Activated CD4-positive, alpha-beta memory T cell treated with anti-CD3 and anti-CD28 coated beads for 36 hours (primary cell): ENCODE measurements at places on chromosomes 7 and 10.
A peak's percentile ranks its signal among the peaks of the same experiment; 100 is the strongest.

- DNase-seq, result no peak
Observed at GRCh38 chr7:1745576-1746490, 75.8 kb downstream of the ELFN1 start.

- no peak for DNase-seq
Observed at GRCh38 chr10:113067501-113067900, 117.5 kb downstream of the TCF7L2 start.

DNA sequence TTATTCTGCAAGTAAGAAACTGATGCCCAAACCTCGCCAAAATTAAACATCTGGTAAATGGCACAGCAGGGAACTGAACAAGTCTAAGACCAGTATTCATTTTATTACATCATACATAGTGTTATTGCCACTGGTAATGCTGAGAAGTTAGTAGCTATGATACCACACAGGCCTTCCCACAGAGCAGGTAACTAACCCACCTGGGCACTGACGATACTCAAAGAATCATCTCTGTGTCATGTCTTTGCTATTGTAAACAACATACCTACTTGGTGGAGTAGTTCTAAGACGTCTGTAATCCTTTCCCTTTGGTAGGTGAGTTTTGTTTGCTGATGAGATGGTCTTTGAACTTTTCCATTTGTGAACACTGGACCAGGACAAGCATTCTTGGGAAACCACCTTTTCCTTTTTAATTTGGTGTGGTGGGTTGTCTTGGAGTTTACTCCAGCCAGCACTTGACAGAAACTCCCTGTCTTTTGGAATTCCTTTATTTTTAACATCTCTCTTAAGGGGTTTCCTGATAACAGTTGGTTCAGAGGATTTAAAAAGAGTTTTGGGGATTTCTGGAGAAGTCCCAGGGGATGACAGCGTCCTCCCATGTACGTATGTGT lies 40.9 kb downstream of the PDSS1 start:
- DNase-seq, result no peak

DNA sequence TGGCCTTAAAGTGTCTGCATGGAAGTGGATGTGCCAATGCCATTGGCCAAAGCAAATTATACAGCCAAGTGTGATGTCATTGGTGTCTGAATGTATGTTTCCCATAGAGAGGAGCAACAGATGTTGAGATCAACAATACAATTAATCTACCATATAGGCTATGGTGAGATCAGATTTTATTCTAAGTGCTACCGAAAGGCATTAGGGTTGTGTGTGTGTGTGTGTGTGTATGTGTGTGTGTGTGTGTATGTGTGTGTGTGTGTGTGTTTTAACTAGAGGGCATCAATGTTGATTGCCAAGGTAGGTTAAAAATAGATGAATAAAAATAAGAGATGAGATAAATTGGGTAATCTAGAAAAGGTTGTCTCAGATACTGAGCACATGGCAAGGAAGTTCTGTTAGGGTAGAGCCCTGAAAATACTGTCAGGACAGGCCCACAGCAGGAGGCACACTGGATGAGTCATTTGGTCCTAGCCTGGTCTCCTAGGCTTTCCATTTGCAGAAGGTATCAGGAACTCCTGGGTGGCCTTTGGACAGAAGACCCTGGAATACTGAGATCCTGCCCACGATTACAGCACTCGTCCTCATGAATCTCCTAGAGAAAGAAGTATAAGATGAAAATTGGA lies 446.0 kb upstream of the PODXL start:
- DNase-seq, result no peak

DNA sequence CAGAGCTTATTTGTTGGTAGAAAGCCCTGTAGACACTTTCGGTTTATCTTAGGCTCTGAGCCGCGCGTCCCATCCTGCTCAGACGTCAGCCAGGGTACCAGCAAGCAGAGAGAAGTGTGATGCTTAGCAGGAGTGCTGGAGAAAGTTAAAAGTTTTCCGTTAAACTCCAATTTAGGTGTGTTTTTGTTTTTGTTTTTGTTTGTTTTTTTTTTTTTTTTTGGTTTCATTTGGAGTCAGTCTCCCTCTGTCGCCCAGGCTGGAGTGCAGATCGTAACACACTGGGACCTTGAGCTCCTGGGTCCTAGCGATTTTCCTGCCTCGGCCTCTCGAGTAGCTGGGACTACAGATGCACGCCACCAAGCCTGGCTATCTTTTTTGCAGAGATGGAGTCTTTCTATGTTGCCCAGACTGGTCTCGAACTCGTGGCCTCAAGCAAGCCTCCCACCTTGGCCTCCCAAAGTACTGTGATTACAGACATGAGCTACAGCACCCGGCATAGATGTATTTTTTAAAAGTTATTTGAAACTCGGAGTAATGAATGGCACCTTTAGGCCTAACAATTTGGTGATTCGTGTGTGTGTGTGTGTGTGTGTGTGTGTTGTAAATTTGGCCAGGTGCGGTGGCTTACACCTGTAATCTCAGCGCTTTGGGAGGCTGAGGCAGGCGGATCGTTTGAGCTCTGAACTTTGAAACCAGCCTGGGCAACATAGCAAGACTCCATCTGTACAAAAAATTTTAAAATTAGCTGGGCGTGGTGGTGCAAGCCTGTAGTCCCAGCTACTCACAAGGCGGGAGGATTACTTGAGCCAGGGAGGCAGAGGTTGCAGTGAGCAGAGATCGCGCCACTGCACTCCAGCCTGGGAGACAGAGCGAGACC lies 1.3 kb upstream of the HIP1 start:
- no peak for DNase-seq

DNA sequence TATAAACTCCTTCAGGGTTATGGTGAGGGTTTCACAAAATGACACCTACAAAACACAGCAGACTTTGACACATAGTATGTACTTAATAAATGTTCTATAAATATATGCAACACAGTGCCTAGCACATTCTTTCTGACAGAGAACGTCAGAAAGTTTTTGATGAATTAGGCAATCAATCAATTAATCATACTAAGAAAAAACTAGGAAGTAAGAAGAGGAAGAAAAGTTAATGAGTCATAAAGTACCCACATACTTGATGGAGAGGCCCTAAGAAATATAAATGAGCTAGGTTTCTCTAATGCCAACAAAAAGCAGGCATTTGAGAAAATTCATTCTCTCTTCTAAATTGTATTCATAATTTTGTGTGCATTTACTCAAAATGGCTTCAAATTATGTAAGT lies 192.7 kb upstream of the VWC2 start:
- no peak for DNase-seq

DNA sequence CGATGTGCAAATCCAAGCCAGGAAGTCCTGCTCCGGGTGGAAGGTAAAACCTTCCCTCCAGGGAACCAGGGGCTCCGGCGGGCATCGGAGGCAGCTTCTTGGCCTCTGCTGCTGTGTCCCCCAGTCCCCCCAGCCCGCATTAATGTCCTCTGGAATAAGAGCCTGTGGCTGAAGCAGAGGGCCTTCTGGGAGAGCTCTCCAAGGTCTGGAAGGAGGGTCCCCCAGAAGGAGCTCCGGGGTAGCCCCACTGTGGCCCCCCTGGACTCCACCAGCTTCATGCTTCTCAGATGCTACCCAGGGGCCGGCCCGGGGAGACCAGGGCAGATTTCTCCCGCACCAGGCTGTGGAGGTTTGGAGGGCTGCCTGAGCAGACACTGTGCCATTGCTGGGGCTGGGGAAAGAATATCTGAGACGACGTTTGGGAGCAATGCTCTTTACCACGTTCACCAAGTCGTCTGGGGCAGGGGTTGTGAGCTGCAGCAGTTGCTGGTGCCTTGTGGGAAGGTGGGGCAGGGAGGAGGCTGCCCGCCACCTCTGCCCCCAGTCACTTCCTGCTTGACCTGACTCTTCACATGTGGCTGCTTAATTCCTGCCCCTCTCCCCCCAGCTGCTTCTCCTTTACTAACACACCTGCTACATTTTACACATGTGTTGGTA lies 8.3 kb downstream of the ZNF853 start:
- peak; percentile 41 for DNase-seq

- DNase-seq, result no peak
Observed at GRCh38 chr7:2517678-2518507, 1.7 kb upstream of the LFNG start.

DNA sequence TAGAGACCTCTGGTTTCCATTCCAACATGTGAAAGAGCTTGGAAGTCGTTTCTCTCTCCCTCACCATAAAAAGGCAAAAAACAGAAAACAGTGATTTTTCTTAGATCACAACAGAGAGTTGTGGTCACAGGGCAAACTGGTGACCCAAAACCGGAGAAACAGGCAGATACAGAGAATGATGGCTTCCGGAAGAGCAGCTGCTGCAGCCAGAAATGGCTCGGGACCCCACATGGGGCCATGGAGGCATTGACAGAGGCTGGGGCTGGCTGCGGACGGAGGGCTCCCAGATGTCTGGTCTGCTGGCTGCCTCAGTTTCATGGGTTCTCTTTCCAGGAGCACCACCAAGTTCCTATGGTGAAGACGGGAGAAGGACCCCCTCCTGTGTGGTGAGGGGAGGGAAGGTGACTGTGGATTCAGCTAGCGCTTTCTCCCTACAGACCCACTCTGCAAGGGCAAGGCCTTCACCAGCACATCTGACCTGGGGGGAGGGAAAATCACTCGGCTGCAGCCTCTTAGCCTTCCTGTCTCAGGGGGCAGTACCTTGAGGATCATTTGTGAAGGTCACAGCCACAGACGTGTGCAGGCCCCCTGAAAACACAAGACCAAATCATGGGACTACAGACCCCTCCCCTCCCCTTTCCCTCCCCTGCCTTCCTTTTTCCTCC lies 81.4 kb downstream of the WDR37 start:
- no peak for DNase-seq

GRCh38 chr7:81333004-81333403 lies 414.2 kb upstream of the SEMA3C start:
- DNase-seq, result no peak

DNA sequence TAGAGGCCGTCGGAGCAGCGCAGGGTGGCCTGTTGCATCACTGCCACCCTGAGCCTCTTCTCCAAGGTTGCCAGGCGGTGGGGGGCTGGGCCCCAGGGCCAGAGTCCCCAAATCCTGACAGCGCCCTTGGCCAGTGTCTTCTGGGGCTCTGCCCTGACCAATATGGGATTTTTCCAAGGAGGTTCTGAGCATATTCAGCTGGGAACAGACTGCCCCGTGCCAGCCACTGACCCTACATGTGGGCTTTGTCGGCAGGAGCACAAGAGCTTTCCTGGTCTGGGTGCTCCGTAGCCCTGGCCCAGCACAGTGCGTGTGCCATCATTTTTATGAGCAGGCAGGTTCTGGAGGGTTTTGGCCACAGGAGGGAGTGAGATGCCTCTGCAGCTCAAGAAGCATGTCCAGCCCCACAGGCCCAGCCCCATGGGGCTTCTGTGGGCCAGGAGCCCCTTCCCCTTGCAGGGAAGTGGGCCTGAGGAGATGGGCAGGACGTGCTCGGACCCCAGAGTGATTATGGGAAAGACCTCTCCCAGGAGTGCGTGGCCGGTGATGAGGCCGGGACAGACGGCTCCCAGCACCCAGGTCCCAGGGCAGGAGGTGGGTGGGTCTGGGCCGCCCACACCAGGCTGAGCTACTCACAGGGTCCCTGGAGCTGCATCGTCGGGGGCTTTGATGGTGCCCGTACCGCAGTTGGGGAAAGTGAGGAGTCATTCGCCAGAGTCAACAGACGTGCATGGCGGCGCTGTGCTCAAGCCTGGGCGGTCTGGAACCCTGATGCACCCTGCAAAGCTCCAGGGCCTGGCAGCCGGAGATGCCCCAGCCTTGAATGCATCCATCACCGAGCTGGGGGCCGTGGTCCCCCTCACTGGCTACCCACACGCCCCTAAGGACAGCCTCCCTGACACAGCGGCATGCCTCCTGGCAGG lies 66.6 kb downstream of the PWWP2B start:
- no peak for DNase-seq

GRCh38 chr10:79105150-79105739 lies 36.5 kb downstream of the ZMIZ1 start:
- no peak for DNase-seq

- no peak for DNase-seq
Observed at GRCh38 chr10:111246814-111247452, 170.1 kb downstream of the ADRA2A start.

DNA sequence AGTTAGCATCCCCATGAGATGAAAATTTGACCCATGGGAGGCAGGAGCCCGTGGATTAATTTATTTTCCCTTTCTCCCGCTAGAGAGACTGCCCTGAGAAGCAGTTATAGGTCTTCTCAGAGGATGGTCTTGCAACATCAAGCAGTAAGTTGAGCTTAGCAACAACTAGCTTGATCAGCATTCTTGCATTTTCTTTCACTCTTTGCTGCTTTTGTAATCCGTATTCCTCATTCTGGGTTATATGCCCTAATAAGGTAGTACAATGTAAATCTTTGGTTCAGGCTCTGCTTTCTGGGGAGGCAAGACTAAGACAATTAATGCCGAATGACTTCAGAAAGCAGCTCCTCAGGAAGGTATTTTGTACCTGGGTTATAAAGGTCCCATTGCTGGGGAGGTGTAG lies 146.8 kb downstream of the FZD1 start:
- DNase-seq, result no peak

- DNase-seq, result peak; percentile 44
Observed at GRCh38 chr10:29811751-29812427, 177.1 kb upstream of the SVIL start.

DNA sequence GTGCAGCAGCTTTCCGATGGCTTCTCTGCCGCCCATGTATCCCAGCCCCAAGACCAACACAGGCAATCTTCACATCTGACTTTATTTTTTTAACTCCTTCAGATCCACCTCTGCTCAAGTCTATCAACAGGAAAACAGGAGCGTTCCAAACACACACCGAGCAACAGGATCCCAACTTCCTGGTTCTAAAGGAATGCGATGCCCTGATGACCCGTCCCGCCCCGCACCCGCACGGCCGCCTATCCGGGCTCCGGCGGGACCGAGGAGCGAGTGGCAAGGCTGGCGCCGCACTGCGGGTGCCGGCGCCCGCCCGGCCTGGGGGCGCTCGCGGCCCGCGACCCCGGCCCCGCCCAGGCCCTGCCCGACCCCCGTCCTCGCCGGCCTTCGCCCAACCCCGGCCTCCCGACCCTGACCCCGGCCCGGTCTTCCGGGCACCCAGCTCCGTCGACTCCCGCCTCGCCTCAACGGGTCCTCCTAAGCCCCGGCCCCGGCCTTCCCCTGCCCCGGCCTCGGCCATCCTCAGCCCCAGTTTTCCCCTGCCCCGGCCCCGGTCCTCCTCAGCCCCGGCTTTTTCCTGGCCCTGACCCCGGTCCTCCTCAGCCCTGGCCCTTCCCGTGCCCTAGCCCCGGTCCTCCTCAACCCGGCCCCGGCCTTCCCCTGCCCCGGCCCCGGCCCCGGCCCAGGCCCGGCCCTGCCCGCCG lies 730 bp downstream of the LARP4B start:
- peak; percentile 33 for DNase-seq

GRCh38 chr7:157676456-157677255 lies 339.9 kb downstream of the DNAJB6 start:
- no peak for DNase-seq

- DNase-seq, result no peak
Observed at GRCh38 chr7:39624935-39625694, 1.7 kb downstream of the RALA start.

- no peak for DNase-seq
Observed at GRCh38 chr7:97269741-97270140, 152.2 kb downstream of the SDHAF3 start.
